Activated naive CD8-positive, alpha-beta T cell treated with anti-CD3 and anti-CD28 coated beads, Interleukin-2, amount 10 ng/mL, durations not matched to agents 7 days and 5 days (primary cell): ENCODE measurements at places on chromosomes 4 and X.

DNA sequence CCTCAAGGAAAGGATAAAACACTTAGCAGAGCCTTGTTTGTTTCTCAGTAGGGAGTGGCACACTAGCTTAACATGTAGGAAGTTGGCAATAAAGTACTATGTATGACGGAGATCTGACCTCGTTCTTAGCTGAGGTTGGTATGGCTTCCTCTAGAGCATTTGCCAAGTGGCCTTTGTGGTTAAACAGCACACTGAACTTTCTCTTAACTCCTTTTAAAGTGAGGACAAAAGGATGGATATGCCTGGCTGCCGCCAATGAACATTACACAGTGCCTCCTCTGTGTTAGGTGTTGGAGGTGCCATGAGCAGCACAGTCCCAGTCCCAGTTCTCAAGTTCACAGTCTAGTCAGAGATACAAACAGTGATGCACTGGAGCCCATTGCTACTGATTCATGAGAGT is 54.4 kb downstream of the VGLL1 start:
- no peak for DNase-seq

GRCh38 chrX:111360839-111361238 is 51.2 kb downstream of the DCX start:
- no peak for DNase-seq

- no peak for DNase-seq
Observed at GRCh38 chr4:189815404-189816192, 125.1 kb upstream of the FRG1 start.

DNA sequence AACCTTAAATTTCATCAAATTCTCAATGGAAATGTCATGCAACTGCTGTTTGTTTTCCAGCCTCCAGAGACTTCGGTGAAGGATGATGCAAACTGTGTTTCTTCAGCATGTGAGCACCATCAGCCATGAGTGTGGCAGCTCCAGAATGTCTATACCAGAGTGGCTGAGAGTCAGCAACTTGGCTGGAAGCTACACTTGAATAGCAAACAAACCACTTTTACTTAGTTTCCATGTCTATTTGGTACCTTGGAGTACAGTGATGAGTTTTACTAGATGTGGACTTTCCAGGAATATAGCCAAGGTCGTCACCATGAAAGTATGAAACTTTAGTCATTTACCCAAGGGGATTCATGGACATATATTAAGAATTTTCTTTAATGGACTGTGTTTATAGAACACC is 4.3 kb upstream of the IL21 start:
- no peak for DNase-seq

DNA sequence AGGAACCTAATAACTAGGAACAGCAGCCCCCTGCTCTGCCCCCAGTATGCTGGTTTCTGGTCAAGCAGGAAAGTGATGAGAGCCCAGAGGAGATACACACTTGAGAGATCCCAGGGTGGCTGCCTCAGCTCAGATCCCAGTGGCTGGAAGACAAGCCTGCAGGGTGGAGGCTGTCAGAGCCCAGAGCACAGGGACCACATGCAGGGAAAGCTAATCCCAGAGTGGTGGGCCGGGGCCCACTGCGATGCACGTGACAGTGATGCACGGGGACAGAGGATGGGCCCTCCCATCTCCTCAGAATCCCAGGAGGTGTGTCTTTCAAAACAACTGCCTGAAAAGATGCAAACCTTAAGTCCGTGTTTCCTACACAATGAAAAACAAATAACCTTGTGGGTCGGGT is 29.1 kb upstream of the CRMP1 start:
- DNase-seq: no peak

DNA sequence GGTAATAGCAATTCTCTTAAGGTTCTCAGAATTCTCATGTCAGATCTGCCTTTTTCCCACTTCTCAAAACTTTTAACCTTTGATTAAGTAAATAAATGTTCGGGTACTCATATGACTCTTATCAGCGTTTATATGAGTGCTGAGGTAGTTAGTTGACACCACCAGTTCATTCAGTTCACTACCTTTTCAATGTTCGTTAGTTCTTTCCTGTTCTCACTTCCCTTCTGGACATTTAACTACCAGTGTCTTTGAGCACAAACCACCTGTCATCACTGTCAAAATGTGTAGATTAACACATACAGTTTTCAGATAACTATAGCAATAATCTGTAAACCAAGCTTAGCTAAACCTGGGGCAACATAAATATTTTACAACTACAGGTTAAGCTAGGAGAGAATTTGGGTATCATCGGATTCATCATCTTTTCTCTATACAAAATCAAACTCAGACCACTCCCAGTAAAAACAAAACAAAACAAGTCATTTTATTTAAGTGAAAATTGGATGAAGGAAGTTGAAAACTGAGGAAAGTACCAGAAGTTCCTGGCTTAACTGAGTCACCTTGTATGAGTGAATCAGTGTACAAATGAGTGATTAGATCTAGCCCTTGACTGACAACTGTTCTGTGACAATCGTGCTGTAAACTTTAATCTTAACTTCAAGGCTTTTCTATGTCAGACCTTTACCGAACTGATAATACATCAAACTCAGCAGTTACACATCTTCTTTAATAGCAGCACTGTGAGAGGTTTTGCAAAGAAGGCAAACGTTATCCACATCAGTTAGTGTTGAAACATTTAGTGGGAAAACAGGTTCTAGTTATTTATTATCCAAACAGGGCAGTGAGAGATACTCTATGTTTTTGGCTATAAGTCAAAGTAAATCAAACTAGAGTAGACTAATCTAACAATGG is 41.9 kb downstream of the ARHGEF38 start:
- DNase-seq: no peak

DNA sequence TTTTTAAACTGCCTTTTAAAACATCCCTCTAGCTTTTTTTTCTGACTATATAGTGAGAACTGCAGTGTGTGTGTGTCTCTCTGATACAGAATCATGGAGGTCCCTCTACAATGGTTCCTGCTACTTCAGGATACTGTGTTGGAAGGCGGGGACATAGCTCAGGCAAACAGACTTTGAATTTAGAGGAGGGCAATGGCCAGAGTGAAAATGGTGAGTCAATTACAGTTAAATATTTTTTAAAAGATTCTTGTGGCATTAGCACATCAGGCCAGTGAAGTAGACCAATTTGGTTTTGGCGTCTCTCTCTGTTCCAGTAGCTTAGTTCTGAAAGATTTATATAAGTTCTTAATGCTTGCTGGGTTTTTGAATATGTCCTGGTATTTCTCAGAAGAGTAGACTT is 47.1 kb downstream of the ALG13 start:
- DNase-seq: no peak

GRCh38 chrX:21734175-21734574 is 23.7 kb downstream of the SMPX start:
- DNase-seq: no peak

DNA sequence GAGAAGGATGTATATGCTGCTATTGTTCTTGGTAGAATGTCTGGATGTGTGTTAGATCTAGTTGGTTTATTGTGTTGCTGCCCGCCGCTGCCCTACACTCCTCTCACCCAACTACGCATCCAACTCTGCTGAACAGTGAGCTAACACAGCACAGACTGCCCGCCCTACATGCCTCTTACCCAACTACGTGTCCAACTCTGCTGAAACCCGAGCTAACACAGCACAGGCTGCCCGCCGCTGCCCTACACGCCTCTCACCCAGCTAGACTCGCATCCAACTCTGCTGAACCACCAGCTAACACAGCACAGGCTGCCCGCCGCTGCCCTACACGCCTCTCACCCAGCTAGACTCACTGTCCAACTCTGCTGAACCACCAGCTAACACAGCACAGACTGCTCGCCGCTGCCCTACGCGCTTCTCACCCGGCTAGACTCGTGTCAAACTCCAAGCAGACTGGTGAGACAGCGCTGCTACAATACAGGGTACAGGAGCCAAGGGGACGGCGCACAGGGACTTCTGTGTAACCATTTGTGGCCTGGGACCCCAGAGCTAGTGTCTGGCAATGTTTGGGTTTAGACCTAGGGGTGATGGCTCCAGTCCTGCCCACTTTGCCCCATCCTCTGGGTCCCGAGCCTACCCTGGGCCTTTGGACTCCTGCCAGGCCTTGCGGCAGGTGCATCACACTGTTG is 11.6 kb upstream of the CTBP1 start:
- no peak for DNase-seq

DNA sequence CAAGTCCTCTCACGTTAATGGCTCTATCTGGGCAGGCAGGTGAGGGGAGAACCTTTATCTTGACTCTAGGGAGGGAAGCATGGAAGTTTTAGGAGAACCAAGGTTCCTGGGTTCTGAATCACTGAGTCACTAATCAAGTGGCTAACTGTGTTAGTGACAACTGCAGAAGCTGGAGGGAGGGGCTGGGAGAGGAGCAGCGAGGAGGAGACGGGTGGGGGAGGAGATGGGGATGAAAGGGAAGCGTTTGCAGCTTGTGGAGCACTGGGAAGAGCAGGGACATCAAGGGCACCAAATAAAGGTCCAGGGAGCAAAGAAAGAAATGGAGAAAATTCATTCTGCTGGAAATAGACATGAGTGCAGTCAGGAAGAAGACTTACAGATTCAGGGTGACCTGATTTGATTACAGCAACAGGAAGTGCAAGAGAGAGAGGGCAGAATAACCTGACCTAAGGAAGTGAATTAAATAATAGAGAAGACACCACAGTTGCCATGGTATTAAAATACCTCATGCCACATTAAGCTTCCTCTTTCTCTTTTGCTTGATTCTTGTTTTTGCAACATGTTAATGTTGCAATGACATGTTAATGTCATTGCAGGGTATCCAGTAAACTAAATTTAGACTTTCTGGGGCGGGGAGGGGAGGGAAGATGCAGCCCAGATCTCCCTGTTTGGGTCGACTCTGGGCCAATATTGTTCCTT is 4.5 kb upstream of the SETD7 start:
- no peak for DNase-seq

GRCh38 chrX:110734894-110735541 is 60.6 kb downstream of the CHRDL1 start:
- no peak for DNase-seq

DNA sequence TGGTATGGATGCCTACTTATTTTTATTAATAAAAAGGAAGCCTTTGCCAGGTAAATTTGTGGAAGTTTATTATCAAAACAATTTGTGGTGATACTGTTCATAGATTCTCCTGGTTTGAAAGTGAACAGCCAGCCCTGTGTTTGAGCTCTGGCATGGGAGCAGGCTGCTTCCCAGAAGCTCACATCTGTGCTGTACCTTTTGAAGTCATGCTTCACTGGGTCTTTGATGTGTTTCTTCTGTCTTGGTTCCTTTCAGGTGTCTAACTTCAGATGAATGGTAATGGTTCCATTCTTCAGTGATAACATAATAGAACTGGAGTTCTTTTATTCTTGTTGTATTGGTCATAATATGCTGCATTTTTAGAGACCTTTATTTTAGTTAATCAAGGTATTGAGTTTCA is 85.5 kb downstream of the BMPR1B start:
- DNase-seq: no peak

DNA sequence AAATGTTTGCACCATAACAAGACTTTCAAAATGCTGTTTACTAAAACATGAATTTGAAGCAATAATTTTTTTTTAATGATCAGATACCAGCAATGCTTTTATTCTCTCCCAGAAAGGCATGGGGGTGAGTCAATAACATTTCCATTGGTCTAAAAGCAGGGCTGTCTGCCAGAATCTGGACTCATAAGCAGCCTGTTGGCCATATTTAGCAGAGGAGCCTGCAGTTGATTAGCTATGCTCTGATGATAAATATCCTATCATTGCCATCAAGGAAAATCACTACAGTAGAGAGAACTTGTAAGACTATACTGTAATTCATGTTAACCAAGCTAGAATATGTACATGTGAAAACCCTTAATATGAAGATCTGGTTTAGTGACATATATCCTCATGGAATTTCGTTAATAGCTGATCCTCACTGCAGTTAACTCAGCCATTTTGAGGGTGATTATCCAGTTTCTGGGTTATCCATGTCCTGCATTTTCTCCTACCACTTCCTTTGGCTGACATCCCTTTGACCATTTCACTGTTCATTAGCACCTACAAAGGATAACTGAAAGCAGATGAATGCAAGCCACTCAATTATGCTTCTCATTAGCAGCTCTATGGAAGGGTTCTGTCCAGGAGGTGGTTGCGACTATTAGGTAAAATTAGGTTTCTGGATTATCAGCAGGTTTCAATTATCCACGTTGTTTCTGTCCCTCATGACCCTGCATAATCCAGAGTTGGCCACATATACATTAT is 72.9 kb upstream of the DIAPH2 start:
- DNase-seq: no peak

GRCh38 chr4:185307136-185307950 is 88.4 kb downstream of the LRP2BP start:
- DNase-seq: no peak

DNA sequence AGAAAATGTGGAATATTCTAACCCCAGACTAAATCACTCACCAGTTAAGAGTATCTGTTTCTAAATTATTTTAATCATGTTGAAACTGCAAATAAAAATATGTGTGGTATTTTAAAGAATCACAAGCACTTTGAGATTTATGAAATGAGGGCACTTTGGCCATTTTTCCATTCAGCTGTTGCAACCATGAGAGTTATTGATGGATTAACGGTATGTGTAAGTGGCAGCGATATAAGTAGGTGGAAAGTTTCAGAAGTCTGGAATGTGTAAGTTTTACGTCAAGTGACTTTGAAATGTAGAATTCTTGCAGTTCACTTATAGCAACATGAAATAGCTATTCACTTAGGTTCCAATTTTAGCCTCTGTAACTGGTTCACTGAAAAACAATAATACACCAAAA is 905.1 kb upstream of the SLIT2 start:
- DNase-seq: no peak

GRCh38 chrX:154348646-154349358 is 25.6 kb downstream of the FLNA start:
- no peak for DNase-seq

DNA sequence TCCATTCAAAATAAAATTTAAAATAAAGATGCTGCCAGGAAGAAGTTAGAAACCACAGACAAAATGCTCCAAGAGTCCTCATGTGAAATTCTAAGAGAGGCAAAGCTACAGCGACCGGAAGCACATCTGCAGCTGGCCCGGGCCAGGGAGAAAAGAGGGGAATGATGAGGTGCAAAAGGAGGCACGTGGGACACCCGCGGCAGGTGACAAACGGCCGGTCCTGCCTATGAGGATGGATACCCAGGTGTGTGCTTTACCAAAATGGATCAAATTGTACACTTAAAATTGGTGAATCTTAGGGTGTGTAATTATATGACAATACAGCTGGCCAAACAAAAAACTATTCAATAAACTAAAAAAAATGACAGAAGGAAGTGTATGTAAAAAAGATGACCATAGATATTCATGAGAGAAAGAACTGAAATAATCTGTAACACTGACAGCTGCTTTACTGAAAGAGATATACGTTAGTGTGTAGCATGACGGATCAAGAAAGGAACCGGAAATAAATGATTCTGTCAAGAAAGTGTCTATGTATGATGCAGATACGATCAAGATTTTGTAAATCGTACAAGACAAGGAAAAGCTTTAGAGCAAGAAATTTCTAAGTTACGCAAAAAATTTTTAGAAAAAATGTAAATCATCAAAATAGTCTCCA is 29.5 kb downstream of the PPP2R3B start:
- DNase-seq: no peak

DNA sequence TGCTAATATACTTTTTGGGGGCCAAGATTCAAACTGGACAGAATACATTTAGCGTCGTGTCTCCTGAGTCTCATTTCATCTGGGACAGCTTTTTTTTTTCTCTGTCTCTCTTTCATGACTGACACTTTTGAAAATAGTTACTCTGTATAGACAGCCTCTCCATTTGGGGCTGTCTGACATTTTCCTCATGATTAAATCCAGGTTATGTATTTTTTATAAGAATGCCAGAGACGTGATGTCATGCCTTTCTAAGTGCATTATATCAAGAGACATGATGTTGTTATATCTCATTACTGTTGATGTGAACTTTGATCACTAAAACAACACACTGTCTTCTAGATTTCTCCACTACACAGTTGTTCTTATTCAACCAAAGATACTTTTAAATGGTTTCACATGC is 199.0 kb downstream of the BANK1 start:
- no peak for DNase-seq
